Skeletal muscle tissue (tissue), 5 donors: ENCODE measurements at places on chromosomes 11 and 22. TPM values are rescaled to one million over a fixed set of nuclear protein-coding genes. Genes with fewer than 3 reads are reported as not detected.

The CDCA5 gene
- 1.0 TPM for total RNA-seq

The C11orf91 gene
- not detected for total RNA-seq

The GDPD4 gene
- total RNA-seq: not detected

The LMO2 gene
- 16.7 TPM for total RNA-seq

The CTTN gene
- total RNA-seq: 71.5 TPM

The TTC36 gene
- 1.0 TPM for total RNA-seq
